ENCODE measurements at places on chromosomes 3 and 15.

DNA sequence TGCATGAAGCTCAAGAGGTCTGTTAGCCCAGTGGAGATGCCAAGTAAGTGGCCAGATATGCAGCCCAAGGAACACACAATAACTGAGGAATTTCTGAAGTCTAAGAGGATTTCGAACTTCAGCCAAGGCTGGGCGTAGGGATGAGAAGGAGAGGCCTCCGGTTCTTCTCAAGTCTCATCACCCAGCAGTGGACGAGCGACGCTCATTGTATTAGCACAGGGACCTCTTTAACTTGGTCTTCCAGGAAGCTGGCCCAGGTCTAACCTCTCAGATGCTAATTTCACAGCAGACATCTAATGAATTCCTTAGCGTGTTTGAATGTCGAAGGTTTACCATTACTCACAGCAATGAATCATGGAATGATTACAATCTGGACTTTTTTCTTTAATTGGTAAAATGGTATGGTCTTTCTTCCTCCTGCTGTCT, 85.0 kb downstream of the HES1 start:
- DNase-seq: no peak

DNA sequence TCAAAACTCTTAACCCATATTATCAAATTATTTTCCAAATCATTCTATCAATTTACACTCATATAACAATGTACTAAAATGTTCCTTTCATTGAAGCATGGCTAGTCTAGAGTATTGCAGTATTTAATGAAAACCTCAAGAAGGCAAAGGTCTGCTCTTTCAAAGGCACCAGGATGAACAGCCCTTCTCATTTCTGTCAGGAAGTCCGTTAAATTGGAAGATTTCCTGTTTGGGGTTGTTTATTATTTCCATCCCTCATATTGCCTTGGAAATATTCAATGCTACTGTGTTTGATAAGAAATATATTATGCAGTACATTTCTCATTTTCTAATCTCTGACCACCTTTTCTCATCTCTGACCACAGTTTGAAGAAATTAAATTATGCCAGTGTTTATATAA, 25.1 kb downstream of the ACKR4 start:
- no peak for DNase-seq

- no peak for DNase-seq
Measured at GRCh38 chr3:150059241-150059640, 88.5 kb upstream of the PFN2 start.

- DNase-seq: no peak
Measured at GRCh38 chr15:78064544-78064943, 13.0 kb downstream of the TBC1D2B start.

DNA sequence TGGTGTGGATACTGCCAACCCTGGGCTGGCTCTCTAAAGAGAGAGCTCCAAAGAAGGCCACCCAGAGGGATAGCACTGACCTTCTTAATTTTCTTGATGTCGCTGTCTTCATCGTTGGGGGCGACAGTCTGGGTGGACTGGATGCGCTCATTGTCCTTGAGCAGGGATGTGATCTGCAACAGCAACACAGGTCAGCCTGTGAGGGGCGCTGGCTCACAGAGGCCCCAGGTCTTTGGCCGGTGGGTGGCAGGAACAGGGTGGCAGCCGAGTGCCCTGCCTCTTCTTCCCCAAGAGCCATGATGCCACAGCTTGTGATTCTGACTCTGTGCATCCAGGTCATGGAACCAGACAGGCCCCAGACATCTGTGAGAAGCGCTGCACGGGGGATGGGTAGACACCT, 41.2 kb downstream of the RASGRF1 start:
- no peak for DNase-seq

- DNase-seq: no peak
Measured at GRCh38 chr3:151321526-151321925, 4.9 kb upstream of the GPR87 start.

- DNase-seq: peak; percentile 91
Measured at GRCh38 chr3:30353711-30354467, 252.5 kb upstream of the TGFBR2 start.

DNA sequence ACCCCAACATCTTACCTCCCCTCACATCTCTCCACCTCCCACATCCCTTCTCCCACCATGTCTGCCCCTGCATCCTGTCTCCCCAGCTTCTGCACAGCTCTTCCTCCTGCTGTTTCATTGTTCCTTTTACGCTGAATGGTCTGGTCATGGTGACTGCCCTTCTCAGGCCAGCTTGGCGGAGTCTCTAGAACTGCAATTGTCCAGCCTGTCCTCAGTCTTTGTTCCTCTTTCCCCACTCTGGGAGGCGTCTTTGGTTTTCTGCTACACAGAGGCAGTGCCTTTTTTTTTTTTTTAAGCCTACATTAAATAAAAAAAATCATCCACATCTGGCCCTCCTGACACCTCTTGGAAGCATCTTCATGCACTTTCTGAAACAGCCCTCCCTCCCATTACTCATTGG, 49.1 kb upstream of the SEC22A start:
- DNase-seq: no peak

GRCh38 chr15:92059036-92059970, 205.8 kb downstream of the SLCO3A1 start:
- DNase-seq: no peak

DNA sequence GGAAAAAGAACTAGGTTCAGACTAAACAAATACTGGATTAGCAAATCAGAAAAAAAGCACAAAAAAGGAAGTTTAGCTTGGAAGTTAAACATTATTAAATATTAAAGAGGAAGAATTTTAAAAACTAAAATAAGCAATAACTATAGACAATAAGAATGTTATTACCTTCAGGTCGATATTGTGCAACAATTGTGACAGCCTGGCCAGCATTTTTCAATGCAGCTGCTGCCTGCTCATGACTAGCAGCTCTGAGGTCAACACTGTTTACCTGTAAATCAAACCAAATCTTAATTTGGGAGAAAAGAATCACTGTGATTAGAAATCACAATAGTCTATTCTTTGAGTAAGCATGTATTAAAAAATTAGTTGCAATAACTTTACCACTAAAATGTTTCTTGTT, 75.1 kb upstream of the MELTF start:
- DNase-seq: no peak

DNA sequence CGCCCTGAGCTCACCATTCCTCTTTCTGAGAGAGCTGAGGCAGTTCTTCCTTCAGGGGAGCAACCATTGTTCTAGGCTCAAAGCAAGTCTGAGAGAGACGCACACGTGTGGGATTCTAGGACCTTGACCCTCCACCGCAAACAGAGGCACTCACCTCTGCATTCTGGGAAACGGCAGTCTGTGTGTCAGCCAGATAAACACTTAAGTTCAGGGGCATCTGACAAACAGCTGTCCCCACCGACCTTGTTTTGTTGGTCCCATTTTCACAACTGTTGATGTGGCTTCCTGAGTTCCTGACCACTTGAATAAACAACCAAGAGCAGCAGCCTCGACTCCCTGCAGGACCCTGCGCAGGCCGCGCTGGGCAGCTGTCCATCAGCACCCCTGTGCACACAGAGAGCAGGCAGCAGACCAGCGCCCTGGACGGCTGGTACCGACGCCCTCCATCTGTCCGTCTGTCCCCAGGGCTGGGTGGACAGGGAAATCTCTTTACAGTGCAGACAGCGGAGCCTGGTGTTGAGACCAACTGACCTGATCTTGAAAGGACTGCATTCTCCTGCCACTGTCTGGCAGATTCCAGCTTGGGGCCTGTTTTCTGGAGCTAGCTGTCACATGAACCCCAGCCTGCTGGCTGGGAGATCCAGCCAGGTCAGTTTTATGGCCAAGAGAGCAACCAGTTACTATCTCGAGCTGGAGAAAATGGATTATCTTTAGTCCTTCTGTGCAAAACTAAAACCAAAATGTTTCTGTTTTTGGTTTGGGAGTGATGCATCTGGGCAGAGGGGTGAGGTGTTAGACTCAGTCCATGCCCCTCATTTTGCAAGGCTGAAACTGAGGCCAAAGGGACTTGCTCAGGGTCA, 64.2 kb downstream of the FAM43A start:
- DNase-seq: no peak

DNA sequence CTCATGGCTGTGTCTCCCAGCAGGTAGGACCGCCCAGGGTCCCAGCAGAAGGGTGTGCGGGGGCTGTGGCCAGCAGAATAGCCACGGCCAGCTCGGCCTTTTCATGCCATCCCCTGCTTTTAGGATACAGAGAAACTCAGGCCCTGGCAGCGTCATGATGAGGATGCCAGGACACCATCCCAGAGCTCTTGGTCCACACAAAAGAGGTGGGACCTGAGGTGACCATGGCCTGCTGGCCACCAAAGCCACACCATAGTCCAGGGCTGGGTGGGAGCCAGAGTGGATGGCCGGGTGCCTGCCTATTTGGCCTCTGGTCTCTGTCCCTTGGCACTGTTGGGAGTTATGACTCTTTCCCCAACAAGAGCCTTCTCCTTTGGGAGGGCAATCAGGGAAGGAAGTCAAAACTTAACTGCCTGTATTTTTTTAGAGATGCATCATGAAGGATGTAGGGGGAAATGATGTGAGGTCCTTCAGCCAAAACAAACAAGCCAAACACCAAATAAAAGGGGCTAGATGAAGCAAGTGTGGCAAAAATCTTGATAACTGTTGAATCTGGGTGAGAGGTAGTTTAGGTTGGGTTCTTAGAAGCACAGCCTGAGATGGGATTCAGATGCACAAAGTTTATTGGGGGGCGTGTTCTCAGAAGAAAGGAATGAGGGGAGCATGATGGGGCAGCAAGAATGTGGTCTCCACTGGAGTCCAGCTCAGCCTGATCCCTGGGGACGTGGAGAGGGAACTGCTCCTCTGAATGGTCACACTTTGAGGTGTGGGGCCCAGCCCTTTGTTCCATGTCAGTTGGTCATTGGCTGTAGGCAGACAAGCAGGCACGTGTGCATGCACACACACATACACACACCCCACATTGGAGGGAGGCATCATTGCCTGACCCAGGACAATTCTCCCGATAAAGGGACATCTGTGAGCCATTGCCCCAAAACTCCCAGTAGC, 33.2 kb downstream of the SMAD6 start:
- DNase-seq: no peak

DNA sequence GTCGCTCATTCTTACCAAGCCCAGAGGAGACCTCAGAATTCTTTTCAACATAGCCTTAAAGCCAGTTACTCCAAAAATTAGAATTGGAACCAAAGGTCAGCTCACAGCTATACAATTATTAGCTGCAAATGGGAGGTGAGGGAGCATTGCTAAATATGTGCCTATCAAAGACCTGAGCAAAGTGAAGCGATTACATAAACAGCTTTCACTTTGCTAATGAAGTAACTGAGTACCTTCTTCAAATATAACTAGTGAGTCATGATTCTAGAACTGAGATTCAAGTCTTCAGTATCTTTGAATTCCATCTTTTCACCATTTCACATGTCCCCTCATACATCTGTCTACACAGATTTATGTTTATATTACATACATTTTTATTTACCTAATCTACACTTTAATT, 122.6 kb downstream of the P2RY1 start:
- no peak for DNase-seq

- no peak for DNase-seq
Measured at GRCh38 chr3:129428007-129428375, 445 bp downstream of the EFCAB12 start.

DNA sequence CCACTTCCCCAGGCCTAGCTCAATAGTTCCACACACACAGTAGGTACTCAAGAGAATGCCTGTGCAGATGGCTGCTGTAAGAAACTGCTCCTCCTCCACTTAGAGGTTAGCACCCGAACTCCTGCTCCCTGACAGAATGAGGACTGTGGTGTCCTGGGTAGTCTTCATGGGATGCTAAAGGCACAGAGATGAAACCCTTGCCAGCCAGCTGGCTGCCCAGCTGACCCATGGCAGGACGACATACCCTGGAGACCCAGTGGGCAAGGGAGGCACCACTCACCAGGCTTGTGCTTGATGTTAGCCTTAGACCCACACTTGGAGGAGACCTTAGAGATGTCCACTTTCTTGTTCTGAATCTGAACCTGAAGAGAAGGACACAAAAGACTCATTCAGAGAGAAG, 54.2 kb downstream of the DHX30 start:
- DNase-seq: no peak

DNA sequence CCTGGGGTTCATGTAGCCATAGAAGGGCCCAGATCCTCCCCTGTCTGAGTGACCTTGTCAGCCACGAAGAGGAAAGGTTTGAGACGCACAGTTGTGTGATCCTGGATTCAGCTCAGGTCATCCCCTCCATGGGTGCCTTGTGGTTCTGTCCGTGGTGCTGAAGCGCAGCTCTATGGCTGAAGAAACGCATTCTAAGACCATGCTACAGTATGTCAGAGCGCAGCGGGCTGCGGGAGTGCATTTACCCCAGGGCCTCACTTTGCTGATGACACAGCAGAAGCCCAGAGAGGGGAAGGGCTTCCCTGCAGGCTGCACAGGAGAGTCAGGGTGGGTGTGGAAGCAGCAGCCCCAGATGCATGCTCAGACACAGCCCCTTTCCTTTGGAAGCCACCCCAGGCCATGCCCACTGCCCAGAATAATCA, 68.8 kb upstream of the IQSEC1 start:
- DNase-seq: peak; percentile 13

GRCh38 chr3:198051836-198052235, 91.8 kb downstream of the LMLN start:
- no peak for DNase-seq

- no peak for DNase-seq
Measured at GRCh38 chr3:81936817-81937216, 175.4 kb upstream of the GBE1 start.

DNA sequence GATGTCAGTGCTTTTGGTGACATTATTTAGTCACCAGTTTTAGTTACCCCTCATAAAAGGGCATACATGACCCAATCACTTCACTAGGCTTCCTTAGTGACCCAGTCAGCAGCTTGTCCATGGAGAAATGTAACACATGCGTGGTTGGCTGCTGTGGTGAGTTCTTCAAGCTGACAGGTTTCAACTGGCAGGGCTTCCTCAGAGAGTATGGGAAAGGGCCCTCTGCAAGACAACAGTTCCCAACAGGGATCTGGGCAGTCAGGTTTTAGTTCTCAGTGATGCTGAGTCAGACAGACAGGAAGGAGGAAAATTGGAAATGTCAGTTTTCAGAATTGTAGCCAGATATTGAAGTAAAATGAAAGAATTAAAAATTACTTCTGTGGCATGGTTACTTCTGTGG, 282.5 kb downstream of the TBL1XR1 start:
- no peak for DNase-seq

DNA sequence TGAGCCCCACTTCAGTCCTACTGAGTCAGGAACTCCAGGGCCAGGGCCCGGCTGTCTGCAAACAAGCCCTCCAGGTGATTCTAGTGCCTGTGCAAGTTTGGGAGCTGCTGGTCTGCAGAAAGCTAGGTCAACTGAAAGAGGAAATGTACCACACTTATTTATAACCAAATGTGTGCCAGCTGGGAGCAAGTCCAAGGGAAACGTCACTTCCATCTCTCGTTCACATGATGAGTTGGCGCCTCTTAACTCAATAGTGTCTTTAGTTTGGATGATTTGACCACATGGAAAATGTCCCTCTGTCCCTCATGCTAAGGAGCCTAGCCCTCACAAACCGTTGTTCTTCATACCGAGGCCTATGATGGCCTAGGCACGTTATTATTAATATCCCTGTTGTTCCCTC, 43.2 kb downstream of the GOLGA8S start:
- no peak for DNase-seq

- DNase-seq: no peak
Measured at GRCh38 chr15:42152921-42153698, 3.3 kb downstream of the PLA2G4F start.

- no peak for DNase-seq
Measured at GRCh38 chr3:112894258-112894657, 47.6 kb upstream of the CD200R1L start.

Measured in CD8-positive, alpha-beta T cell (primary cell).